ENCODE measurements at places on chromosomes 13 and 19.

GRCh38 chr13:44870456-44870929, 118.8 kb downstream of the NUFIP1 start:
- no peak for DNase-seq

DNA sequence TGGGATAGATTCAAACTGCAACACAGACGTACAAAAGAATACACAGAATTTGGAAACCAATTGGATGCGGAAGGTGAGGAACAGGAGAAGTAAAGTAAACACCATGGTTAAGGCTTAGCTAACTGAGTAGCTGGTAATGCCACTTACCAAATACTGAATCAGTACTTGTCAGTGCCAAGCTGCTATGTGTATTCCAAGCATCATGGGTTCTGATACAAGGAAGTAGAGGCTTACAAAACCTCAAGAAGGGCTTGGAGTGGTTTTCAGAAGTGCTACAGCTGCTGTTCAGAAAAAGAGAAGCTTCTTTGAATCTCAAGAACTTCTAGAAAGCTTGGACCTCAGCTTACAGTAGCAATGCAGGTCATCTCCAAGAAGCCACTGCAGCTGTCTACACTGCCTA, 35.9 kb upstream of the DCT start:
- DNase-seq = no peak

DNA sequence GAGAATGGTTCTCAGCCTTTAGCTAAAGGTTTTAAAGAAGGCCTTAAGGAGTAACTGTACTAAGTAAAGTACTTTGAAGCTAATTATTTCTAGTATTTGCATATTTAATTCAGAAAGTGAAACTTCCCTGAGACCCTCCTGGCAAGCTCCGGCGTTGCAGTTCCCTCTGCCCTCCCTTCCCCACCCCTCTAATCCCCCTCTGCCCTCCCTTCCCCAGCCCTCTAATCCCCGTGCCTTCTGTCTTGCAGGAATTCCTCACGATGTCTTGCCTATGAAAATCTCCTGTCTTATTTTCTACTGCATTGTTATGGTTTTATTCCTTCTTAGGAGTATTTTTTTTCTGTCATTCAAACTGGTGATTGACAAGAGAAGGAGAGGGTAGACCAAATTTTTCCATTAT, 236.9 kb downstream of the COL4A1 start:
- DNase-seq = no peak

DNA sequence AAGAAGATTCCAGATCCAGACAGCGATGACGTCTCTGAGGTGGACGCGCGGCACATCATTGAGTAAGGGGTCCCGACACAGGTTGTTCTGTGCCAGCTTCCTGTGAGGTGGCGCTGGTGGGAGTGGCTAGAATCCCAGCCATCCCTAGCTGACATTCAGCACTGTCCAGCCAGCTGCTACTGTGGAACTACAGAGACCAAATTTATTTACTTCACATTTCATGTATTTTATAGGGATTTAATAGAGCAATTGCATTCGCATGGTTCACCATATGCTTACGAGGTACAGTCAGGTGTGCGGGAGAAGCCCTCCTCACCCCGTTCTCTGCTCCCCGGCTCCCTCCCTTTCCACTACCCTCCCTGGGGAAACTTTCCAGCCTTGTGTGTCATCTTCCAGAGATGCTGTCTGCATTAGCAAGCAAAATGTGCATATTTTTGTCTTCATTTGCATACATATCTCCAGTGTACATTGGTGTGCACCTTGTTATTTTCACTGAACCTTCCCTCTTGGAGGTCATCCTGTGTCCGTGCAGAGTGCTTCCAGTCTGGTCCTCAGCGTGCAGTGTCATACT, 47.2 kb downstream of the SMARCA4 start:
- DNase-seq = no peak

GRCh38 chr19:40208602-40209001, 9.6 kb downstream of the TTC9B start:
- DNase-seq = no peak

- DNase-seq = no peak
Measured at GRCh38 chr19:1214862-1215731, 9.5 kb downstream of the STK11 start.

- DNase-seq = no peak
Measured at GRCh38 chr13:65964672-65965071, 1265.5 kb downstream of the PCDH9 start.

- DNase-seq = no peak
Measured at GRCh38 chr19:31610018-31610417, 260.8 kb upstream of the TSHZ3 start.

GRCh38 chr13:70945506-70945905, 837.3 kb upstream of the KLHL1 start:
- DNase-seq = no peak

DNA sequence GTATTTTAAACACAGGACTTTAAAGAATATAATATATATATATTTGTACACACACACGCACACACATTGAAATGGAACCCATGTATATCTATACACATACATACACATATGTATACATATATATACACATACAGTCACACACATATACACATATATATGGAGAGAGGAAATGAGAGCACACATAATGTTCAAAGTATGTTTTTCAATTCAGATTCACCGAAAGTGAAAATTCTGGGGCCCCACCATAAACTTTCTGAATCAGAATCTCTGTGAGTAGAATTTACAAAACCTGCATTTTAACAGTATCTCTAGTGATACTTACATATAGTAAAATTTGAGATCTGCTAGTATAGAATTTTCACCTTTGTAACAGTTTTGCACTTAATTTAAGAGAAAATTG, 60.4 kb upstream of the OBI1 start:
- DNase-seq = no peak

GRCh38 chr13:106372199-106373155, 163.0 kb downstream of the EFNB2 start:
- no peak for DNase-seq

DNA sequence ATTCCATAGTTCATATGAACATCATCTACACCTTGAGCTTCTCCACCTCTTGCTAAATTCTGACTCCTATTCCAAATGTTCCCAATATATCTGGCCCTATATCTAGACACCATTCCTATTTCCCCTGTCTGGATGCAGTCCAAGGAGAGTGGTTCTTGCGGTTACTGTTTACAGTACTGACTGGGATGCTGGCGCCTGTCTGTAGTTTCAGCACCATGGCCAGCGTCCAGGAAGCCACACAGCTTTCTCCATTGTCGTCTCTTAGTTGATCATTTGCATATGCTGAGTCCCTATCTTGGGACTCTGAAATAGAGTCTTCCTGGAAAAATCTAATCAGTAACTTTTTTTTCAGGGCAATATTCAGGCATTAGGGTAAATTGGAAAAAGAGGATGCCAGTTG, 14.9 kb downstream of the LAIR2 start:
- no peak for DNase-seq

- no peak for DNase-seq
Measured at GRCh38 chr13:107376341-107377125, 808.6 kb upstream of the ARGLU1 start.

DNA sequence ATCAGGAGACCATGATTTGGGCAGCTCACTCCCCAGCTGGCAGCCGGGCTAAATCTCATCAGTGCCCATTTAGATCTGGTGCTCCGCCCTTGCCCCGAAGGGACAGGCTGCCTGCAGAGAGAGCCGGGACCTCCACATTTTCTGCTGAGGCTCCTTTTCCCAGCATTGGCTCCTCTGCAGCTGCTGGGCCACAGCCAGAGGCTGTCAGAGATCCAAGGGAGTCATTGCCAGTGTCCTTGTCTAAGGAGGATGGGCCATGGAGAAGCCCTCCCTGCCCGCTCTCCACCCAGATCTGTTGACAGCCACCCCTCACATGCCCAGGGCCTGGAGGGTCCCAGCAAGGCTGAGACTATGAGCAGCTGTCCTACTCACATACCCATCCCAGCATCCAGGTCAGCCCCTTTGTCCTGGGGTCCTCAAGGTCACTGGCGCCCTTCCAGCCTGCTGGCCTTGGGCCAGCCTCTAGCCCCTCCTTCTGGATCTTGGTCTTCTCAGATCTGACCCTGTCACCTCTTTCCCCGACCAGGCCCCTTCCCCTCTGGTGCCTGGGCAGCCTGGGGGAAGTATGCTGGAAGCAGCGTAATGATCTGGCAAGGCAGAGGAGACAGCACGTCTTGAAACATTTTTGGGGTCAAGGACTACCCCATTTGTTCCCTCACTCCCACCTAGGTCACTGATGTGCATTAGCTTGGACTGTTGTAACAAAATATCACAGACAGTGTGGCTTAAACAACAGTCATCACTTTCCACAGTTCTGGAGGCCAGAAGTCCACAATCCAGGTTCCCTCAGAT, 7.9 kb downstream of the PIN1 start:
- no peak for DNase-seq

GRCh38 chr13:44867825-44868224, 121.4 kb downstream of the NUFIP1 start:
- DNase-seq = no peak

DNA sequence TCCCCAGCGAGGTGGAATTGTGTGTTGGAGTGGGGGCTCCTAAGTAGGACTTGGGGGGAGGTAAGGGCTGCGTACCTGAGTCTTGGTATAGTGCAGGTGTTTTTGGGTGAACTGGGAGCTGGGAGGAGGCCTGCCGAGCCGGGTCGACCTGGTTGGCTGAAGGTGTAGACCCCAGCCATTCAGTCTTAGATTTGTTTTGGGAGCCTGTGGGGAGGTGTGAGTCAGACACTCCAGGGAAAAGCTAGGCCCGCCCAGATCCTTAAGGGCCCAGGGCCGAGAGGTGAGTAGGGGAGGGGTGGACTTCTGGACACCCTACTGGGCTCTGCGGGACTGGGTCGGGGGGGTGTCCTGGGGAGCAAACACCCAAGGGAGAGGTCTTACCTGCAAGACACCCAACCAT, 935 bp downstream of the CRB3 start:
- no peak for DNase-seq

DNA sequence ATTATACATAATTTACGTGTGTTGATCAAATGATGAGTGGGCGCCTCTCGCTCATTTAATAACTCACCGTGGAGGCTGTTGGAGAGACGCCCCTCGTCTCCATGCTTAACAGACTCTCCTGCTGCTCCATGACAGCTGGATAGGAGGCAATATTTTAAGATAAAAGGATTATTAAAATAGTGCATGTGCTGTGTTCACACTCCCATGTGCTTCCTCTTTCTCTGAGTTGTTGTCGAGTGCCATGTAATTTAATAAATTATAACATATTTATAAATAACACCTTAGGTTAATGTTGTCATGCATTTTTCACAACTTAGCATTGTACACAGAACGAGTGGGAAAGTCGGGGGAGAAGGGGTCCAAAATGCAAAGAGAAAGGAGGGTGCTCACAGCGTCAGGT, 161.4 kb upstream of the TSHZ3 start:
- DNase-seq = no peak

- no peak for DNase-seq
Measured at GRCh38 chr19:7868671-7869452, 5.3 kb downstream of the PRR36 start.

DNA sequence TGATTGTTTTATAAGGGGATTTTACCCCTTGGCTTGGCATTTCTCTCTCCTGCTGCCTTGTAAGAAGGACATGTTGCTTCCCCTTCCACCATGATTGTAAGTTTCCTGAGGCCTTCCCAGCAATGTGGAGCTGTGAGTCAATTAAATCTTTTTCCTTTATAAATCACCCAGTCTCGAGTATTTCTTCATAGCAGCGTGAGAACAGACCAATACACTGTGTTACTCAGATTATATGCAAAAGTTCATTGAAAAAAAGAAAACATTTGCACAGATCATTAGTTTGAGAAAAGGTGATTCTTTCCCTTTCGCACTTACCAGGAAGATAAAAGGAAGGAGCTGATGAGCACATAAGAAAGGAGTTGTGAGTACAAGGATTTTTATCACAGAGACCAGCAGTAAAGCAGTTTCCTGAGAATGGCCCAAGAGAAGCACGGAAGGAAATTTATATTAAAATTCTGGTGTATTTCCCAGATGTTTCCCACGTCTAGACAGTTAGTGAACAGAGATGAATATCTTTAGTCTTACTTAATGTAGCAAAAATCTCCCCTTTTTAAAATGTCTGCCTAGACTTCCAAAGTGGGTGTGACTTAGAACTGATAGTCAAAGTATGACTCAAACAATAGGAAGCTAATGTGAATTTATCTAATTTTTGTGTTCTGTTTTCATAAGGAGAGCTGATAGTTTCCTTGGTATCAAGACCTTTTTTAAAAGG, 431.8 kb upstream of the SGCG start:
- no peak for DNase-seq

- DNase-seq = no peak
Measured at GRCh38 chr13:100454876-100455275, 133.7 kb downstream of the GGACT start.

DNA sequence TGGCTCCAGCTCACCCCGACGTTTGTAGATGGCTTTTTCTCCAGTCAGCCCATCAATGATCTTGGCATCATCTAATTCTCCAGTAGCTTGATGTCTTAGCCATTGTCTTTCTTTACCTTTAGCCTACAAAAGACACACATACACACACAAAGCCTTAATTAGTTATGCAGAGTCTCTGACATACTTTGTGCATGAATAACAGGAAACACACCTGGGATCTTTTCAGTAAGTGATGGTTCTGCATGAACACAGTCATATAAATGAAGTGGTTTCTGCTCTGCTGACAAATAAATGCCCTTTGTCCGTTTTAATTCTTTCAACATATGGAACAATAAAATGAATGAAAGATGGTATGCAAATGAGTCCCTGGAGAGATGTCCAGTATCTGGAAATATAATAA, 133.3 kb downstream of the RGCC start:
- no peak for DNase-seq

- no peak for DNase-seq
Measured at GRCh38 chr19:15532779-15533521, 24.6 kb downstream of the CYP4F22 start.

DNA sequence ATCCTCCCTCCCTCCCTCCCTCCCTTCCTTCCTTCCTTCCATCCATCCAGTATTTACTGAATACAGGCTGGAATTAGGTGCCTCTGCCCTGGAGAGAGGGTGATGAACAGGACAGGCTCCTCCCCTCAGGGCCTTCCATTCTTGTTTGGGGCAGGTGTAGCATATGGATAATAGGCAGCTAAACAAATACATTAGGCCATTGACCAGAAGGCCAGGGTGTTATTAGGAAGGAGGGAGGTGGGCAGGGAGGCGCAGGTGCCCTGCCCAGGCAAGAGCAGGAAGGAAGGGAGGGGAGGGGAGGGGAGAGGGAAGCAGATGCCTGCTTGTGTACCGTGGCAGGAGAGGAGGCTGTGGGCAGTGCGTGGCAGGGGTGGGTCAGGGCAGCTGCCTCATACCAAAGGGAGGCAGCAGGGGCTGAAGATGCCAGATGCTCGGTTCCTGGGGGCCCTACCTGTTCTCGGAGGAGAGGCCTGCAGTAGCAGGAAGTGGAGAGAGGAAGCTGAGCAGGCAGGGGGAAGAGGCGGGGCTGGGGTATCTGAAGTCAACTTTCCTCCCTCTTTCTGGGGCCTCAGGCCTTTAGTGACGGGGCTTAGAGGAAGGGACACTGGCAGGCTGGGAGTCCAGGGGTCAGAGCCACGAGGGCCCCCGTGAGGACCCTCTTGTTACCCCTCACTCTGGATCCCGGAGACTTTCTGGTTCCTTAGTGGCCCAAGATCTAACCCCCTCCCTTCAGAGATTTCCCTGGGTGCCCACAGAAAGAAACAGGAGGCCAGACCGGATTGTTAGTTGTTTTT, at the start of gene RINL:
TSS of gene RINL (minus strand) at position 495 of the 794 bp plus-strand sequence. CDS start 1,533 bp downstream, outside the sequence.
- no peak for DNase-seq
